ENCODE measurements at places on chromosomes 5 and 9.

GRCh38 chr5:33944543-33945132, 8.5 kb downstream of the RXFP3 start:
- no peak for DNase-seq

DNA sequence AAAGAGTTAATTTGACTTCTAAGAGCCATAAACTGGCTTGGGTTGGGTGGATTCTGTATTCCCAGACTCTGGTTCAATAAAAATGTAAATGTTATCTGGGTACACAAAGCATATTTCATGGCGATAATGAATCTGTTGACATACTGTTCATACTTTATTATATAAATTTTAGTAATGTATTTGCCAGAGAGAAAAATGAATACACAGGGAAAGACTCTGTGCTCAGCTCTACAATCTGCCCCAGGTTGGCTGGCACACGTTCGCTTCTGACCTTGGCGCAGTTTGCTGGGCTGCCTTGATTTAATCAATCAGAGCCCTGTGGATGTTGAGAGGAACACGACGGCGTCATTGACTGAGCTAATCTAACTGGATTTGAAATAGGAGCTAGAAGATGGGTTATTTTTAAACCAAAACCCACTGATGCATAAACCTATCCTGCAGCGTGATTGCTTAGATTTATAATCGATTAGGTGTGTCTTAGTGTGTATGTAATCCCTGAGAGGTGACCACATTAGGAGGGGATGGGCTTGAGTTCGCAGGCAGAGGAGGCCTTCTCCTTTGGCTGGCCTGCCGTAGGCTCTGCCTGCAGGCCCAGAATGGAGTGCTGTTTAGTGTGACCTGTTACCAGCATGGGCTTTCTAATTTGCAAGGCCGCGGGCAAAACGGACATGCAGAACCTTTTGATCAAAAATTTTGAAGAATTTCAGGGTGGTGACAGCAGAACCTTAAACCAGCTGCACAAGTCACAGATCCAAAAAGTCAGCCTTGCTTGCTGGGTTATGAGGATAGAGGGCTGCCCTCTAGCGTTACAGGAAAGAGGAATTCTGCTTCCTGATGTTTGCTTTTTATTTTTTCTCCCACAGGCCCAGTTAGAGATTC, 3.9 kb upstream of the ADCY2 start:
- peak; percentile 31 for DNase-seq

- DNase-seq, result peak; percentile 67
These were observed 65.4 kb upstream of the ARAP3 start for GRCh38 chr5:141747152-141748141.

- no peak for DNase-seq
These were observed 7.3 kb downstream of the PCDH1 start for GRCh38 chr5:141870871-141871270.

GRCh38 chr5:92795633-92796032, 785.4 kb downstream of the NR2F1-AS1 start:
- no peak for DNase-seq

- DNase-seq, result peak; percentile 73
These were observed at the start of gene INPP5E for GRCh38 chr9:136439481-136440408. TSS of gene INPP5E (minus strand) at chr9:136439845. CDS start at chr9:136439419, 426 bp downstream.

DNA sequence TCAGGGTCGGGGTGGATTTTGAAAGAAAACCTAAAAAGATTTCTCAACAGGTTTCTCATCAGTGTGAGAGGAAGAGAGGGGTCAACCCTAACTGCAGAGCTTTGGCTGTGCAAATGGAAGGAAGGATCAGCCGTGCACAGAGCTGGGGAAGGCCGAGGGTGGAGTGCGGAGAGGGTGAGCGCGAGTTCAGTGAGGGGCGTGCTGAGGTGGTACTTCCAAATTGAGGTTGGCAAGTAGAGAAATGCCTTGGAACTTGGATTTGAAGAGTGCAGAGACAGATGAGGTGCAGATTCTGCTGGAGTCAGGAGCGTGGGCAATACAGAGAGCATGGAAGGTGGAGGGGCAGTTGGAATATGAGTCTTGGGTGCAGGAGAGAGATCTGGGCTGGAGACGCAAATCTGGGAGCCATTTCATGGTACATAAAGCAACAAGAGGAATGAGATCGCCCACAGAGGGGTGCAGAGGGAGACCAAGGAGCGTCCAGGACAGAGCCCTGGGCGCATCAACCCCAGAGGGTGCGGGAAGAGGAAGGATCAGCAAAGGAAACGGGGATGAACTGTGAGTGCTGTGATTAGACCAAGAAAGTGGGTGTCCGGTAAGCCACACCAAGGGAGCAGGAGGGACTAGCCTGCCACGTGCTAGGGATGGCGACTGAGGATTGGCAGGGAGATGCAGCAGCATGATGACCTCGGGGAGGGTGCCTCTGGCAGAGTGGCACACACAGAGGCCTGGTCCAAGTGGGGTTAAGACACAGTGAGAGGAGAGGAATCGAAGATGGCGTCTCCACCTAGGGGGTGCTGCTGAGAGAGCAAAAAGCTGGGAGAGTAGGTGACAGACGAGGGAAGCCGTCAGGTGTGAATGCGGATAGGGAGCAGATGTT, 105.8 kb downstream of the ADAMTS2 start:
- no peak for DNase-seq

DNA sequence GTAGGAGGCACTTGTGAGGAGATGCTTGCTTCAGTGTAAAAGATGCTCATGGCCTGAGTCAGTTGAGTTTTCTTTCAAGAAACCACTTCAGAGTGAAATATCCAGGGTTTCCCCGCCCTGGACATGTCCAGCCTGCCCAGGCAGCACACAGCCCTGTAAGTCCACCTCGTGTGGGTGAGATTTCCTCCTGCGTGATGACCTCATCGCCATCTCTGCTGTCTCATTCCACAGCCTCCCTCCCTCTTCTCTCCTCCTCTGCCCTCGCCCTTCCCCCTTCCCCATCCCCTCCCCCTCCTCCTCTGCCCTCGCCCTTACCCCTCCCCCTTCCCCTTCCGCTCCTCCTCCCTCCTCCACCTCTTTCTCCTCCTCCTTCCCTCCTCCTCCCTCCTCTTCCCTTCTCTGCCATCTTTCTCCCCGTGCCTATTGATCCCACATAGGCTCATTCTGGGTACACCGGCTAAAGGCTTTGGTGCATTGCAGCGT, 34.0 kb upstream of the NCS1 start:
- no peak for DNase-seq

- DNase-seq, result no peak
These were observed 206.6 kb downstream of the SEMA5A start for GRCh38 chr5:9339206-9339818.

DNA sequence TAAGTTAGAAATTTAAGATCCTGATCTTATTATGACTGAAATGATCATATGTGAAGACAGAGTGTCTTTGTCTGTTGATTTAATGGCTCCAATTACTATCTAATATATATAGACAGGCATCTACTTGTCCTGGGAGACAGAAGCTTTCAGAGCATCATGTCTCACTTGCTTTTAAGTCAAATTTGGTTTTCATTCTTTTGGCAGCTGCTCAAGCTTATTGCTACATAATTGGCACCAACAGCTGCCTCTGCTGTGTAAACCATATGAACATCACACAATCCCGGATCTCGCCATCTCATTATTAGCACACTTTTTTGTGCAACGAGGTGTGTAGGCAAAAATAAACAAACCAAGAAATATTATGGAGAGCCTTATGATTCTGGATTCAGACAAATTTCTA, 1717.9 kb downstream of the EFNA5 start:
- DNase-seq, result no peak

GRCh38 chr5:83564069-83564749, 92.7 kb downstream of the VCAN start:
- DNase-seq, result peak; percentile 62
